ENCODE measurements at places on chromosomes 4 and X.

GRCh38 chr4:102606846-102607450, 105.8 kb downstream of the NFKB1 start:
- no peak for DNase-seq

DNA sequence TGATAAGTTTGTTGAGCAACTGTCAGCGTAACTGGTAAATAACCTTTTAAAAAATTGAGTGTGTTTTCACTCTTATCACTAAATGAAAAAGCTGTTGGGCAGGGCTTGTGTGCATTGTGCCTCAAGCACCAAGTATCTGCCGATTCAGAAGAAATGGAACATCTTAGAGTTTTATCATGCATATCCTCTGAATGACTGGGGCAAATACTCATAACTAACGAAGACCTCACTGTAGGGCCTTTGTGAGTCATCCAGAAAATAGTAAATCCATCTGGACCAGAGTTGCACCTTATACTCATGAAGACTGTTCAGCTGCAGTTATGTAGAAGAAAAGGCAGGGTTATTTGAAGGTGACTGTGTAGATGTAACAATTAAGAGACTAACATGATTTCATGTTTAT, 222.1 kb downstream of the CAMK2D start:
- DNase-seq: no peak

DNA sequence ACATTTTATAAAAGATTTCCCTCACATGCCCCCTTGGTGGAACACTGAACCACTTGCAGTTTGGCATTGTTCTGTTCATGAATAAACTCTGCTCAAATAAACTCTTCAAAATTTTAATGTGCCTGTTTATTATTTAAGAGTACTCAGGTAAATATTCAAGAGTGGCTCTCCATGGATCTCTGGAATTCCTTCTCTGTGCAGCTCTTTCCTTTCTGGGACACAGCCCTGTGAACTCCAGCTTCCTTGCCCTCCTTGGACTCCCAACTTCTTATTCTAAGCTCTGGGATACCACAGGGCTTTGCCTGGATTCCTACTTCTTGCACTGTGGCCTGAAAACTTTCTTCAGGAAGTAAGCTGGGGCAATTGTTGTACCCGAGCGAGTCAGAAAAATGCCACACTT, 8.3 kb downstream of the BEX3 start:
- DNase-seq: no peak

DNA sequence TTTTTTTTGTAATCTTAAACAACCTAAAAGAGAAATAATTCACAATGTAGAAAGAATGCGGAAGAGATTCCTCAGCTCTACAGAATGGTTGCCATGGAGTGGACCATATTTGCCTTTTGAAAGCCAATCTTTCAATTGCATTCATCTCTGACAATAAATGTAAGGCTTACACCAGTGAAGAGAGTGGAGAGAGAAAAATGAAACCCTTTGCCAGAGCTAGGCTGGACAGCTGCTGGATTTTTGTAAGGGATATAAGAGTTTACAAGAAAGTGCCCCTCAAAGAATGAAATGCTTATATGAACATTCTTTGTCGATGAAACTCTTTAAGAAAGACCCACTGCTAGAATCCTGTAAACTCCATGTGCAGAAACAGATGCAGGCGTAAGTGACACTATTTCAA, 66.0 kb upstream of the FAT1 start:
- DNase-seq: no peak

GRCh38 chr4:186727977-186728519, 4.4 kb upstream of the FAT1 start:
- DNase-seq: no peak

DNA sequence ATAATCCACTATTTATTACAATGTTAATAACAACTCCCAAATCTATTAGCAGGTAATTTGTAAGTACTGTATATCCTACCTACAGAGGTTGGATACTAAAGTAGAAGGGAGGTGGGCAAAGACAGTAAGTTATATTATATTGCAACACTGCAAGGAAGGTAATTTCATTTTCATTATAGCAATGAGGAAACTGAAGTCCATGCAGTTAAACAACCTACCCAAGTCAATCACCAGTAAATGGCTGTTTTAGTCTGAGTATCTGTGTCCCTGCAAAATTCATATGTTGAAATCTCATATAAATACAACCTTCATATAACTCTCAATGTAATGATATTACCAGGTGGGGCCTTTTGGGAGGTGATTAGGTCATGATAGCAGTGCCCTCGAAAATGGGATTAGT, 114.4 kb downstream of the SCLT1 start:
- DNase-seq: no peak

DNA sequence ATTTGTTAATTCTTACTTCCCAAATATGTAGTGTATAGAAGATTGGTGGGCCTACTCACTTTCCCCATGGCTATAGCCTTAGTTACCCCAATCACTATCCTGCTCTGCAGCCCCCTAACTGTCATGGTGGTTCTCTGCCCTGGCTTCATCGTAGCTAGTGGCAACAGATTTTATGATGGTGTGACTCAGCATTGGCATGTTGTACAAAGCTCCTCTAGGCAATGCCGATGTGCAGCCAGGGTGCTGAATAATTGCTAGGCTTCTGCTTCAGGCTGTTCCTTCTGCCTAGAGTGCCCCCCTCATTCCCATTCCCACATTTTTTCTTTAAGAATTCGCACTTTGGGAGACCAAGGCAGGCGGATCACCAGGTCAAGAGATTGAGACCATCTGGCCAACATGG, 35.2 kb downstream of the AFF2 start:
- DNase-seq: no peak

DNA sequence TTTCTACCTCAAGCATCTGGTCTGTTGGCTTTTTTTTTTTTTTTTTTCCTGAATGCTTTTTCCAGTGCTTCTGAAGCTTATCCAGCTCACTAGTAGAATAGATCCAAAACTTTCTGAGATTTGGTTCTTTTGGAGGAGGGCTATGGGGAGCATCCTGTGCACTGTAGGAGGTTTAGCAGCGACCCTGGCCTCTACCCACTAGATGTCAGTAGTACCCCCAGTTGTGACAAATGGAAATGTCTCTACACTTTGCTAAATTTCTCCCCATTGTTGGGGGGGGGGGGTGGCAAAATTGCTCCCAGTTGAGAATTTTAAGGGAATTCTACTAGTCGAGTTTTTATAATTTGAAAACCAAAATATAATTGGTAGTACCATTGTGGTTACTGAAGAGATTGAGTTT, 23.0 kb upstream of the PPA2 start:
- no peak for DNase-seq

DNA sequence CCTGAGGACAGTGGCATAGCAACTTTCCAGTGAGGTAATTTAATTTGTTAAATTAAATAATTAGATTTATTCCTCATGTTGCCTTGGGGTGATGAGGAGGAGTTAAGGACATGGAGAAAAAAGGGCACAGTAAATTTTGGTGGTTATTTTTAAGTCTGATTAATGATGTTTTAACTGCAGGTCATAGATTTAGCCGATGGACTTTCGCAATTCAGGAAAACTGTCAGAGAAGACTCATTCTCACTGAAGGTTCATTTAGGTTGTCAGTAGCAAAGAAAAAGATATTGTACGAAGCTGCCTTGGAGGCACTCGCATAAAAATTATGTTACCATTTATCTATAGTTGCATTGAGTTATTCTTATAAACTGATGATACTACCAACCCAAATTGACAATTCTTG, 164.2 kb upstream of the PITX2 start:
- no peak for DNase-seq

All from SIG-M5 (cell line).